ENCODE measurements at places on chromosomes 5 and 9.

DNA sequence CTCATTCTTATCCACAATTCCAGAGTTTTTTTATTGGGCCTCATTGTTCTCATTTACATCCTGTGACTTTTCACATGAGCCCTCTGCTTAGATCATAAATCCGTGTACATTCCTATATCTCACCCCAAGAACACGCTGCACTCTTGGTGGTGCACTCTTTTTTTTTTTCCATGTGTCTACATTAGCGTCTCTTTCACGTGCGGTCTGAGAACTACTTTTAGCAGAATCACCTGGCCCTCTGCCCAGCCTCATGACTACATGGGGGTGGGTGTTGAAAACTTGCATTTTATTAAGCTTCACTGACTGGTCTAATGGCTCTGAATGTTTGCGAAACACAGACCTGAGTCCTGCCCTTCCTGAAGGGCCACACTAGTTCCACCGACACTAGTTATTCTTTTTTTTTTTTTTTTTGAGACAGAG, 18.6 kb downstream of the C9orf57 start:
- DNase-seq: no peak

DNA sequence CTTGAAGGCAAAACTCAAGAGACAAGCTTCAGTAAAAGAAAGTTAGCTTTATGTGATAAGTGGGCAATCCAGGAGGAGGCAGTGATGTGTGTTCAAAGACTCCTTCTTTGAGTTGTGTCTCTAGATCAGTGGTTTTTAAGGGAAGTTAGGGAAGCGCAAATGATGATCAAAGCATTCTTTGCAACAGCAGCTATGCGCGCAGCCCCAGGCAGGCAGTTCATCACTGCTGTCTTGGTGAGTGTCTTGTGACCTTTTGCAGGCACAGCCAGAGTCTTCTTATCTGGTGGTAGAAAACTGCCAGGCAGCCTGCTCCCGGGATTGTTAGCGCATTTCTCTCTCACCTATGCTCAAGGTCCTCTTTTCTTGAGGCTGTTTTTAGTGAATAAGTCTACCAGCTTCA, 40.3 kb upstream of the CLK4 start:
- DNase-seq: no peak

DNA sequence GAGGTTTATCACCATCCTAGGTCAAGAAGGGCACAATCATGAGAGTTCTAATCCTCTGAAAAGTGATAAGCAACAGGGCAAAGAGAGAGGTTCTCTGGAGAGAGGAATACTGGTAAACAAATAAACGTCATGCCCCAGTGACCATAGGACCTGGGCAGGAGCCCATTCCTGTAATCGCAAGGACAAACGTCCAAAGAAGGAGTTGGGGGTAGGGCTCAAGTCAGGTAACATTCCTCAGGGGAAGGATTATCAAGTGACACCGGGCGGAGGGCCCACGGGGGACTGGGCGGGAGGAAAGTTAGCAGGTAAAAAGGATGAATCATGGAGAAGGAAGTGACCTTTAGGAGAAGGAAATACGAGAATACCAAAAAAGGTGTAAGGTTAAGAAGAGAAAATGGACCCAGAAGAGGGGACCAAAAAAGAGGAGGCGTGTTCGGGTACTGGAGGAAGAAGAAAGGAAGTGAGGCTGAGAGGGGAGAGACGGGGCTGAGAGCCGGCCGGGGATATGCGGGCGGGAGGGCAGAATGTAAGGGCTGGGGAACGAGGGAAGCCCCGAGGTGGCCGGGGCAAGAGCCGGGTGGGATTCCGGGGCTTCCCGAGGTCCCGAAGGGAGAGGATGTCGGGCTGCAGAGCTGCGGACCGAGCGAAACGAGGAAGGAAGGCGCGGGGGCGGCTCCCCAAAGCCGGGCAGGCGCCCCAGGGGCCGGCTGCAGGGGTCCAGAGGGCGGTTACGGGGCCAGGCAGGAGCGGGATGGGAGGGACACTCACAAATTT, 583 bp downstream of the DIAPH1 start:
- DNase-seq: no peak

DNA sequence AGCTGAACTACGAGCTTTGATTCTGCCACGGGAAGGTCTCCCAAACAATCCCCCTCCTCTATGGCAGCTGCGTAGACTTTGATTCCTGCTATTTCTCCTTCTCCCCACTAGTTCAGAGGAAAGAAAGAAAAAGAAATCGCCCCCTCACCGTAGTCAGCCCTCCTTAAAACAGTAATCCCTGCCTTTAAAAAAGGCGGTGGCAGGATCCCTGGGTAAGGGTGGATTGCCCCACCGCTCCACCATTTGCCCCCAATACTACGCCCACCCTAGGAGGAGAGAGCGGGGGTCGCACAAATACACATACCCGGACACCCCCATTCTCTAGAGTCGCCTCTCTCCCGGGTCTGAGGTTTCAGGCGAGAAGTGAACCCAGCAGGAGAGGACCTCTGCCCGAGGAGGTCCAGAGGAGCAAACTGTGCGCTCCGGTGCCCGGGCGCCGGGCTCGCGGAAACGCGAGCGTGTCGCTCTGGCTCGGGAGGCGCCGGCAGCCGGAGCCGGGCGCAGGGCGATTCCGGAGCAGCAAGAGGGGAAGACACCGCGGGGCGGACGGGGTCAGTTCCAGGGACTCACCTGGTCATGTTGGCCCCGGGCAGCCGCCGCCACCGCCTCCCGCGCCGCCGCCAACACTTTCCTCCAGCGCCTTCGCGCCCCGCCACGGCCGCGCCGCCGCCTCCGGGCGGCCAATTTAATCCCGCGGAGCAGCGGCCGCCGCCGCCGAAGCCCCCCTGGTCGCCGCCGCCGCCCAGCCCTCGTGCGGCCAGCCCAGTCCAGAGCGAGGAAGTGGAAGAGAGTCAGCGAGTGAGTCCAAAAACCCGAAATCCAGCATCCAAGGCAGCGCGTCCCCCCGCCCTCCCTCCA, 1057.7 kb upstream of the DMAC1 start:
- DNase-seq: no peak

Data from stimulated activated CD8-positive, alpha-beta memory T cell treated with anti-CD3 and anti-CD28 coated beads, Interleukin-7, amount 100 ng/mL, for 1 hour (primary cell).